H9 (cell line): ENCODE measurements at places on chromosomes 3 and 15.

GRCh38 chr3:13647298-13648059, 98.6 kb downstream of the FBLN2 start:
- no peak for DNase-seq

- no peak for DNase-seq
Measured at GRCh38 chr3:146382386-146382785, 87.0 kb downstream of the PLSCR2 start.

- DNase-seq = no peak
Measured at GRCh38 chr3:55531321-55531720, 44.2 kb upstream of the WNT5A start.

- no peak for DNase-seq
Measured at GRCh38 chr15:99507016-99507503, 58.7 kb upstream of the MEF2A start.

DNA sequence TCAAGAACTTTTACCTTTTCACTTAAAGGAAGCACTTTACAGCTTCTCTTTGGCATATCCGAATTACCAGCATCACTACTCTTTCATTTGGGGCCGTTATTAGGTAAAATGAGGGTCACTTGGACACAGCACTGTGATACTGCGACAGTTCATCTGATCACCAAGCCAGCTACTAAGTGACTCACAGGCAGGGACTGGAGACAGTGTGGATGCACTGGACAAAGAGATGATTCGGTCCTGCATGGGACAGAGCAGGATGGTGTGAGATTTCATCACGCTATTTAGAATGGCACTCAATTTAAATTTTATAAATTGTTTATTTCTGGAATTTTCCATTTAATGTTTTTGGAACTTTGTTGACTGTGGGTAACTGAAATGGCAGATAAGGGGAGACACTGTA, 166.9 kb upstream of the IL12A start:
- DNase-seq = no peak

- DNase-seq = no peak
Measured at GRCh38 chr3:152260026-152260425, 8.7 kb upstream of the MBNL1 start.

DNA sequence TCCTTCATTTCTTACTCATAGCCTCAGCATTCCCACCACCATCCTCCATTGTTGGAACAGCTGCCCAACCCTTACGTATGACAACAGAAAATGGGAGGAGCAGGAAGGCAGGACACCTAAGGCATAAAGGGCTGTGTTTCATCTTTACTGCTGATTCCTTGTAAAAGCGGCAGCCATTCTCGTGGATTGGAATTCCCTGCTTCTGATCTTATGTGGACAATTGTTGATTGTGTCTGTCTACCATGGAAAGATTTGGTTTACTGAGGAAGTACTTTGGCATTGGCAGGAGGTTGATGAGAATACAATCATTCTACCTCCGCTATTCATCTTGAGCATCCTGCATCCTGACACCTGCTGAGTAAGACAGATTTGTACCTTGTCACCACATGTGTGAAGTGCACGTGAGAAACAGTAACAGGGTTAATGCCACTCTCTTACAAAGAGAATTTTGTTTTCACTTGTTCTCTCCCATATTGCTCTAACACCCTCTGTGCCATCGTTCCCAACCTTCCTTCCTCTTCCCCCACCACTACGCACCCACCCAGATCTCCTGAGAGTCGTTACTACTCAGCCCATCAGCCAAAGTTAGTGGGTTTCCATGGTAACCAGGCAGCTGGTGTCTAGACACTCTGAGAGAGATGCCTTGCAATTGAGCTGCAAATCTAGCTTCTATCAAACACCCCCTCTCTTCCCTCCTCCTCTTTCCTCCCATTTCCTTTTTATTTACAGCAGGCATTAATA, 75.7 kb downstream of the GAP43 start:
- peak; percentile 80 for DNase-seq

DNA sequence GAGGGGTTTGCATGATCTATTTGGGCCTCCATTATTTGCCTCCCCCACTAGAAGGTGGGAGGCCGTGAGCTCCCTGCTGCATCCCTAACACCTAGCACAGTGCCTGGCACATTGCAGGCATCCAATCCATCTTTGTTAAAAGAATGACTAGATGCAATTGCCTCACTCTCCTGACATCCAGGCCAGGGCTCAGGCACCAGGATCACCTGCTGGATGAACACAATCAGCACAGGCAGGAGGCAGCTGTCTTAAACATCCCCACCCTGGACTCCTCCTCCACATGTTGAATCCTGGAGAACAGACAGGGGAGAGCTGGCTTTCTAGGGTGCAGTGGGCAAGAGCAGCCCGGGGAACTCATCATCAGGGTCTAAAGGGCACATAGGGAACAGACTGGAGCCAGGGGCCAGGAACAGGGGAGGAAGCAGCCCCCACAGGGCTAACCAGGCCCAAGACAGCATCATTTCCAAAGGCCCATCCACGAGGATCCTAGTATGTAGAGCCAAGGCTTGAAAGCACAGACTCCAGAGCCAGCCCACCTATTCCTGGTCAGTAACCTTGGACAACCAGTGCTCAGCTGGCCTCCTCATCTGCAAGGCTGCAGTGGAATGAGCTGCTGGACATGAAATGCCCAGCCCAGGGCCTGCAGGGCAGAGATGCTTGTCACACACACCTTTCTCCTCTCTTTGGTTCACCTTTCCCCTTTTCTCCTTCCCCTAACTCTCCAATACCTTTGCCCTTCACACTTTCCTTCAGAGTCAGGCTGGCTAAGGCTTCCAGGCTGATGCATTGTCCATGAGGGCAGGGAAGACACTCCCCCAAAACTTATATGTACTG, 254.4 kb upstream of the TLE3 start:
- DNase-seq = no peak

GRCh38 chr3:190013943-190014924, 106.5 kb downstream of the P3H2 start:
- DNase-seq = no peak

DNA sequence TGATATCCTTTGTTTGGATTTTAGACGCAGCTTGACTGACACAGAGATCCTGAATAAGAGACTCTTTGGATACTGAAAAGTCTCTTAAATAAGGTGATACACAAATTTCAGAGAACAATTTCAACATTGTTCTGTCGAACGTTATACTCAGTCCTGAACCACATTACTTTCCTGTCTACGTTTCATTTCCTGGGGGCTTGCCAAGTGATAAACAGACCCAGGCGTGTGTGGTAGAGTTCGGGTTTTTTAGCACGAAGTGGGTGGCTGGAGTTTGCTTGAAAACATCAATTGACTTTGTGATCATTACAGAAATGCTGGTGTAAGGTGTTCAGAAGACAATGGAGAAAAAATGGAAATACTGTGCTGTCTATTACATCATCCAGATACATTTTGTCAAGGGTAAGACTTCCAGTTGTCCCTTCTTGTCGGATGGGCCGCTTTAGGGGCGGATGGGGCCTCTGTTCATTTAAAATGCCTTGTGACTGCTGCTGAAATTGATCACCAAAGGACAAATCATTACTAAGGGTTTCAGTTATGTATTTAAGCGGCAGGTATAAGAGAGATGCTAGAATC, at the start of gene CD96:
CD96 (plus strand) TSS at position 287 of the 573 bp plus-strand sequence; CDS start at position 339, 52 bp downstream.
- no peak for DNase-seq

DNA sequence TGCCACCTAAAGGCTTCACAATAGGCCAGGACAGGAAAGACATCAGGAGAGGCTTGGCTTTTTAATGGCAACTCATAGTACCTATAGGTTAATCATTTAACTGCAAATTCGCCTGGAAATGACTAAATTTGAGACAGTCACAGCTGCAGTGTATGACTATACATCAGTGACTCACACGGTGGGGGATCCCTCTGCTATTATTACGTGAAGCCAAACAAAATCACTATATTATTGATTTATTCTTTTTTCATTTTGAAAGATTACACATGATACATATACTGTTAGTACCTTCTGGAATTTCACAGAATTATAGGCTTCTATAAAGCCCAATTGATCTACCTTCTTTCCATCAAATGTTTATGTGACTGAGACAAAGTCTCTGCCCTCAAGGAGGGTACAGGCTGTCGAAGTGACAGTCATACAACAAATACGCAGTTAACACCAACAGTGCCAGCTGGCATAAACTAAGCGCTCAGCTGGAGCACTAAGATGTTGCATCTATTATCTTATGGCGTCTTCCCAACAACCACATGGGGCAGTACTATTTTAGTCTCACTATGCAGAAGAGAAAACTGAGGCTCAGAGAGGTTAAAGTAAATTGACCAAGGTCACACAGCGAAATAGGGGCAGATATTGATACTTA, 82.0 kb upstream of the LMOD3 start:
- no peak for DNase-seq

GRCh38 chr3:129329858-129330257, 51.2 kb downstream of the HMCES start:
- DNase-seq = no peak

GRCh38 chr15:29695489-29696167, 126.6 kb downstream of the TJP1 start:
- no peak for DNase-seq

DNA sequence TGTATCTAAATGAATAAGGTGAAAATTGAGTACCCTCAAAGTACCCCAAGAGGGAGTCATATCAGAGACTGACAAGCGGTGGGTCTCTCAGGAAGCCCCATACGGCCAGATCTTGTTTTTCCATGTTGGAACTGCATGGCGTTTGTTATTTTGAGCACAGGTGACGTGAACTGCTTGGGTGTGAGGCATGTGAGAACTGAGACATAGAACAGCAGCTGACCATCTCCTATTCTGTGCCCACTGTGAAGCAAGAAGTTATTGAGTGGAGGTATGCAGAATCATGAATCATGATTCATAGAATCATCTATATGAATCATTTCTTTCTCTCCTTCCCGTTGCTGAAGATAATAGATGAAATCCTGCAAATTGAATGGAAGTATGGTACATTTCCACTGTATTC, 4.6 kb downstream of the VPS8 start:
- DNase-seq = no peak

GRCh38 chr15:60390231-60390630, 7.6 kb downstream of the ANXA2 start:
- DNase-seq = no peak

DNA sequence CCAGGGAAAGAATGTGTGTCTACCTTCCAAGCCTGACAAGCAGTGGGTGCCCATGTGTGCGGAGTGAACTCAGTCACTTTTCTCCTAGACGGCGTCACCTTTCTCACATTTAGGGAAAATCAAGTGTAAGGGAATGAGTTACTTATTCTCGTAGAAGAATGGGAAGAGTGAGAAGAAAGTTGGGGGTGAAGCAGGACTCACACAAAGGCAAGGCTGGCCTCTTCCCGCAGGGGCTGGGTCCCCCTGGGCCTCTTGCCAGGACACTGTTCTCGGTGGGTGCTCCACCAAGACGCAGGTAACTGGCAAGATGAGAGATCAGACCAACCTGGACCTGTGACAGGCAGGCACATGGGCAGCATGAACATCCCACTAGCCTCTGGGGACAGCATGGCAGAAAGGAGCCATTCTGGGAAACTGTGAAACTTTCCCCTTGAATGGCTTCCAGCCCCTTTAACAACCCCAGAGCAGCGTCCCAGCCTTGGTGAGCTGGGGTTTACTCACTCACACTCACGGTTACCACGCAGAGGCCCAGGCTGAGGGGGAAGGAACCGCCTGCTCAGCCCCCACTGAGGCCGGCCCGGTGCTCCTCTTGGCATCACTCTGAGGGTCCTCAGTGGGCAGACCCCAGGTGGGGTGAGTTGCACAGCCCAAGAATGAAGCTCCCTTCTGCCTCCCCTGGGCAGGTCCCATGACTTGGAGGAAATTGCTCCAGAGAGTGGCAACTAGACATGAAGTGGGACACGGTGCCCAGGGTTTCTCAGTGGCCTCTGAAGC, 15.0 kb upstream of the SRP14 start:
- DNase-seq = peak; percentile 23

GRCh38 chr3:46930166-46930944, 46.2 kb downstream of the CCDC12 start:
- no peak for DNase-seq

DNA sequence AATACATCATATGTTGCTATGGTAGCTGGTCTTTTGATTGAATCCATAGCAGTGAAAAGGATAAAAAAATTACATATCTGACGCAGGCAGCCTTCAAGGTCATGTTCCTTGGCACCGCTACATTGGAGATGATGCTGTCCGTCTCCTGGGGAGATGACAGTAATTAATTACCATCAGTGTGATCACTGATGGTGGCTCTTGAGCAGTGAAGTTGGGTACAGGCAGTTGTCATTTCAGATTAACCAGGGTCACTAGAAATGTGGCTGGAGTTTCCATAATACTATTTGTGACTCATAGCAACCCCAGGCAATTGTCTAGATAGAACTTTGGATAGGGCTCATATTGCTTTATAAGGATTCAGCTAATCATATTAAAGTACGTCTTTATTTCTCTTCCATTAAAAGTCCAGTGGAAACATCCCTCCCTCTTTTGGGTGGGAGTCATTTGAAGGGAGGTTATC, 136.3 kb downstream of the THSD4 start:
- no peak for DNase-seq

- no peak for DNase-seq
Measured at GRCh38 chr3:39387411-39387975, 4.3 kb downstream of the SLC25A38 start.

DNA sequence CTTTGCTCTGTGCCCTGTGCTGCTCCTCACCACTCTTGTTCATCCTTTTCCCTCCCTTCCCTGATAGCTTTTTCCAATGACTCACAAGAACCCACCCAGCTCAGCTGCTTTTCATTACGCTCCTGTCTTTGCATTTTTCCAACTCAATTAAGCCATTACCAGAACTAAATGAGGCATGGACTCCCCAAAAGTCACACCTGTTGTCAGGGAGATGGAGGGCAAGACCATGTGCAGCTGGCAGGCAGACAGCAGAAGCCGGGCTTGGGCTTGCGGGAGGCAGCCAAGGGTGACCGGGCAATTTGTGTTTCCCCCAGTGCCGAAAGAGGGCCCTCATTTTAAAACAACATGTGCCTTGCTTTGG, 64.3 kb downstream of the CASR start:
- no peak for DNase-seq

DNA sequence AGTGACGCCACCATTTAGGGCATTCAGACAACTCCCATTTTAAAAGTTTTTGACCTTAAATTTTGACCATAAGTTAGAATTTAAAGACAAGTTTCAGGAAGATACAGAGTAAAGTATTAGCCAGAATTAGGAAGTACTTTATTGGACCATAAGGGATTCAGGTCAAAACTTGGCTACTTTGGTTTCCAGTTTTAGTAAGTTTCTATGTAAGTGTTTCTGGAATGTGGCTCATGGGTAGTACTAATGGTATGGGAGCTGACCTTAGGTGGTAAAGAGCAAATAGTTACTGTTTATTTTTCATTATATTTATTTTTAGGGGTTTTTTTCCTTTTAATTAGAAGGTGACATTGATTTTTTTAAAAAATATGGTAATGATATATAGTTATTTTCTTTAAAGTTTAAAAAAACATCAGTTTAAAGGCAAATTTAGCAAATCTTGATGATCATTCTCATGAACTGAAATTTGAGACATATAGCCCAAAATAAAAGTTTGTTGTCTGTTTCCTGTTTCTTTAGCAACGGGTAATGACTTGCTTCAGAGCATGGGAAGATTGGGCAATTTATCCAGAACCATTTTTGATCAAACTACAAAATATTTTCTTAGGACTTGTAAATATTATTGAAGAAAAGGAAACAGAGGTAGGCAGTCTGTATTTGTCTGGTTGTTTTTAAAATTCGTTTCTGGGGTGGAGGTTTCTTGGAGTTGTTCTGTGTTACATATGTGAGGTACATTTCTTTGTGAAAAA, 34.3 kb downstream of the U2SURP start:
- no peak for DNase-seq
